ENCODE measurements at places on chromosomes 5 and 9.

GRCh38 chr9:21974343-21974721 is 19.9 kb downstream of the CDKN2A start:
- DNase-seq, result no peak

DNA sequence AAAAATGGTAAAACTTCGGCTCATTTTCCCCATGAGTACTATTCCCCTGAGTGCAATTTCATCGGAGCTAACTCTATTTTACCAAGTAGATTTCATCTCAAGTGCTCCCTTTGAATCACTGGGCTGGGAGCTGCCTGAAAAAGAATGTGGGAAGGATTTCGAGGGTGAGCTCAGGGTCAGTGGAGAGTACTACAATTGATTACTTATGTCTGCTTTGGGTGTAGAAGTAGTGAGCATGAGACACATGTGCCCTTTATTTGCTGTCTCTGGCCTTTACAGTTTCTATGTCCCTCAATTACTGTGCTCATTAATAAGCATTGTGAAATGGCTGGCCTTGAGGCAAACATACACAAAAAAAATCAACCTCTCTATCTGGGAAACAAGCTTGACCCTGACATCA is 172.7 kb upstream of the RFX3 start:
- no peak for DNase-seq

DNA sequence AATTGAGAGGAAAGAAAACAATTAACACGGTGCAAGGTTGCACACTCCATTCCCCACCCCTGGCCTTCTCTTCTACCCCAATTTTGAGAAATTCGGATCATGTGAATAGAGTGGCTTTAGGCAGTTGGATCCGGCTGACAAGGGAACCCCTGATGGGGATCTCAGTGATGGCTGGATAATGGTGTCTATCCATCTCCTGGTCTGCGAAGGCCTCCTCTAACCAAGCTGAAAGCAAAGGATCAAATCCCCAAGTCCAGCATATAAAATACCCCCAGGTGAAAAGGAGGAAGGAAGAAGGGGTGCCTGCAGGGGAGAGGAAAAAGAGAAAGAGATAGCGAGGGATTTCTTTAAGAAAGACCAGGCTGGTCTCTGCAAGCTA is 16.0 kb downstream of the NR2F1 start:
- DNase-seq, result no peak

GRCh38 chr5:129951039-129951438 is 46.8 kb downstream of the CHSY3 start:
- DNase-seq, result no peak

DNA sequence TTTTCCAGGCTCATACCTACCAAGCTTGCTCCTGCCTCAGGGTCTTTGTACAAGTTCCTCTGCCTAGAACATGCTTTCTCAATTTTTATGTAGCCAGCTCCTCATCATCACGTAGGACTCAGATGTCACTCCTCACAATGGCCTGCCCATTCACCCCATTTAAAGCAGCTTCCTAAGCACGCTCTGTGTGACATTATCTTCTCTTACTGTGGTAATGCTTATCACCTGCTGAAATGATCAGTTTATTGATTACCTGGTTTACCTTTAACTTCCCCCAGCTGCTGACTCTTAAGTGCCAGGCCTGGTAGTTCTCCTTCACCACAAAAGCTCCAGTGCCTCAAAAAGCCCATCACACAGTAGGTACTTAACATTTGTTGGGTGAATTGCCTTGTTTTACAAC is 13.6 kb downstream of the FUBP3 start:
- DNase-seq, result no peak

DNA sequence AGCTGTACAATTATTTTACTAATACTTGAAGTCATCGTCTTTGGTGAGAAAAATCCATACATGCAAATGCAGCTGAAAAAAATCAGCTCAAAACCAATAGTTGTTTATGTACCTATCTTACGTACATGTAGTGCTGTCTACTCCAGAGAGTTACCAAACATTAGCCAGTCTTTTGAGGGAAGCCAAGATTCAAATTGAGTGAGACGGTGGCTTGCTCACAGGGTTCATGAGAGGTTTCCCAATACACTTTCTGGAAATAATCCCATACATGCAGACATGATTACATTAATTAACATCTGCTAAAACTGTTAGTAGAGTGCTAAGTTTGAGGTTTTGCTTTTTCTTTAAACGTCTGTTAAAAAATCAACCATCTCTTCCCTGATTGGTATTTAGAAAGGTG is 2.3 kb downstream of the C9orf72 start:
- no peak for DNase-seq

- DNase-seq, result no peak
Observed at GRCh38 chr5:97026721-97027120, 90.8 kb downstream of the LNPEP start.

- DNase-seq, result no peak
Observed at GRCh38 chr9:81497091-81497490, 192.3 kb downstream of the TLE1 start.
